ENCODE measurements at places on chromosomes 2 and 18.

- DNase-seq = no peak
These were observed 375.6 kb upstream of the LRATD1 start for GRCh38 chr2:14256890-14257289.

- peak; percentile 84 for DNase-seq
These were observed 221.8 kb downstream of the INSIG2 start for GRCh38 chr2:118309946-118310680.

DNA sequence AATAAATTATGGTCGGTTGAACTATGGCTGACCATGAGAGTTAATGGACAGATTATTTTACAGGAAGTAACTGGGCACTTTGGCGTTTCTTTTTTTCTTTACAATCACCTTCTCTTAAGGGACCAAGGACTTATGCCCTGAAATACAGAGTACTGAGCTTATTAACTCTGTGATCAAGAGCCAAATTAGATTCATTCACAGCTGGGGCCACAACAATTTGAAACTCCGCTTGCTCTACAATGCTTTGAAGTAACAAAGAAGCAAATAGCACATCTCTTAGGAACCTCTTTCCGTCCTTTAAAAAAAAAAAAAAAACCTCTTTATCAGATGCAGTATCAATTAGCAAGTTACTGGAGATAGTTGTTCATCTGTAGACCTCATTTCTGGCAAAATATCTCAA lies 112.0 kb downstream of the LYPD6 start:
- no peak for DNase-seq

GRCh38 chr2:41867553-41867952 lies 180.3 kb upstream of the PKDCC start:
- no peak for DNase-seq

- no peak for DNase-seq
These were observed 56.1 kb upstream of the RNF152 start for GRCh38 chr18:61948846-61949438.

DNA sequence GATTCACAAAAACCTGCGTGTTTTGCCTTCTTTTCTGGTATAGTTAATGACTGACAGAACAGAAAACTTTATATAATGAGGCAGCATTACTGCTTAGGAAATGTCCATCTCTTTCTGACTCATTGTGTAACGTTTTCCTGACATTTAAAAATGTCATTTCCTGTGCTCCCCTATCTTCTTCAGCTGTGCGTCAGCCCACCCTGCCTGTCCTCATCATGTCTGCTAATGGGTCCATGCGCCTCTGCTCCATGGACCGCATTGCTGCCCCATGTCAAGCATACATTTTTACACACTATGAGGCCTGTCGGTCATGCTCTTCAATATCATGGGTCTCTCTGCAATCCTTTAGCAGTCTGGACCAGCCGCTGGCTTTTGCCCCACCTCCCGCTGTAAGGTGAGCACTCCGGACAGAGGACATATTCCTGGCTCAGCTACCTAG lies 234.3 kb downstream of the CDCA7 start:
- DNase-seq = no peak

DNA sequence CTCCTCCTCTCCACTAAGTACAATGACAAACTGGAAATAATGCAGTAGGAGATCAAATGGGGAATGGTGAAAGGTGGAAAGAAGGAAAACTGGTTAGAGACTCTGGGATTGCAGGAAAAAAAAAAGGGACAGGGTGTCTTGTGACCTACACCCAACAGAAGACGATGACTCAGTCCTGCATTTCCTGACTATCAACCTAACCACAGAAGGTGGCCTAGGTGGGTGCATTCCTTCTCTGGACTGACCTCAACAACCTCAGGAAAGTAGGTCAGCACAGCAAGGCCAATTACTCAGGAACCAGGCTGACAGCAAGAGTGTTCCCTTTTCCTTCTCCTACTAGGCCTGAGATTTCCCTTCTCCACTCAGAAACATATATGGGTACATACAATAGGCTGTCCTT lies 1386.4 kb upstream of the ZEB2 start:
- no peak for DNase-seq

DNA sequence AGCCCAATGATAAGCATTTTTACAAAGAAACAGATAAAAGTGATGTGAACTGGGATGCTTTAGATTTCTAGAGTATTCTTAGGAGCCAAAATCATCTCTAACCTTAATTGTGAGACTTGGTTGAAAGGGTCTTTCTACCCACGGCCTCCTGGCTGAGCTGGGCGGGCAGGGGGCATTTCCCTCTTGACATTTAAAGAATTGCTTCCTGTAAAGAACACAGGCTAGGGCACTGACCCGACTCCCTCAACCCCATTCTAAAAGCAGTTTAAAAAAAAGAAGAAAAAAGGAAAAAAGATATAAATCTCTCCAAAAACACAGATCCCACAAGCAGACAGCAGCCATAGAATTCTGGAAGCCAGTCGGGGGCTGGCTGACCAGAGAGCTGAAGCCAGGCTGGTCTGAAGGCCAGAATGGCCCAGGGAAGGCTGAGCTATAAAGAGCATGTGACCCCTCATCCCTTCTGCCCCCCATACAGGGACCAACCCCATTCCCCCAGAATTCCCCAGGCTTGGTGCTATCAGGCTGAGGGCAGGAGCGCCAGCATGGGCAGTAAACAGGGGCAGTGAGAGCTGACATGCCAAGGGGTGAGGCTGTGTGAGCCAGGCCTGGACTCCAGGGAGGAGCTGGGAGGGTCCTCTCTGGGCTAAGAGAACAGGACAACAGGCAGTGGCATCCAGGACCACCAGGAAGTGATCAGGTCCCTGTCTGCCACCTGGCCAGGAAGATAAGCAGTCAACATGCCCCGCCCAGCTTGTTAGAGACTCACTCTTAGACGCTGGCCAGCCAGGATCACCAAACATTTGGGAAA lies 188.5 kb downstream of the HDAC4 start:
- DNase-seq = no peak

- DNase-seq = no peak
These were observed 165.0 kb downstream of the ANKRD44 start for GRCh38 chr2:197145471-197146056.

- DNase-seq = no peak
These were observed 71.3 kb downstream of the VWA3B start for GRCh38 chr2:98158305-98158704.

GRCh38 chr2:70450641-70451250 lies 102.9 kb downstream of the TGFA start:
- no peak for DNase-seq

GRCh38 chr2:120748310-120748709 lies 12.6 kb downstream of the GLI2 start:
- no peak for DNase-seq

DNA sequence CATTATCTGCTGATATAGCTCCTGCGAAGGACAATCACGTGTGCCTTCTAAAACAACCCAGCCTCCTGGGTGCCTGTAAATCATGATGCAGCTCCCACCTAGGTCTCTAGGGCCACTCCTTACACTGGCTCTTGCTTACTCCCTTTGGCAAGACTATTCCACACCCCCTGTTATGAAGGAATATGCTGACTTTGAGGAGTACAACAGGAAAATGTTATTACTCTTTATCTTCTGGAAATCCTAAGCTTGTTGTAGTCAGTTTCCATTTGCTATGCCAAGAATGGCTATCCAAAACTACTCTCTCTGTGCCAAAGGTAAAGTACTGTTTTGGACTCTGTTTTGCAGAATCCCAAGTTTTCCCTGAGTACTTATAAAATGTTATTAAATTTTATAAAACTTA lies 7.7 kb downstream of the SGO2 start:
- DNase-seq = no peak

DNA sequence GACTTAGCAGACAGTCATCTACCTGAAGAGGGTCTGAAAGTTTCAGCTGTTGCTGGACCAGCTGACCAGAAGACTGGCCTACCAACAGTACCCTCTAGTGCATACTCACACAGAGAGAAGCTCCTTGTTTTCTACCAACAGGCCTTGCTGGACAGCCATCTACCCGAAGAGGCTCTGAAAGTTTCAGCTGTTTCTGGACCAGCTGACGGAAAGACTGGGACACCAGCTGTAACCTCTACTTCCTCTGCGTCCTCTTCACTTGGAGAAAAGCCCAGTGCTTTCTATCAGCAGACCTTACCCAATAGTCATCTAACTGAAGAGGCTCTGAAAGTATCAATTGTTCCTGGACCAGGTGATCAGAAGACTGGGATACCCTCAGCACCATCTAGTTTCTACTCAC lies 63.2 kb downstream of the ALMS1 start:
- no peak for DNase-seq

DNA sequence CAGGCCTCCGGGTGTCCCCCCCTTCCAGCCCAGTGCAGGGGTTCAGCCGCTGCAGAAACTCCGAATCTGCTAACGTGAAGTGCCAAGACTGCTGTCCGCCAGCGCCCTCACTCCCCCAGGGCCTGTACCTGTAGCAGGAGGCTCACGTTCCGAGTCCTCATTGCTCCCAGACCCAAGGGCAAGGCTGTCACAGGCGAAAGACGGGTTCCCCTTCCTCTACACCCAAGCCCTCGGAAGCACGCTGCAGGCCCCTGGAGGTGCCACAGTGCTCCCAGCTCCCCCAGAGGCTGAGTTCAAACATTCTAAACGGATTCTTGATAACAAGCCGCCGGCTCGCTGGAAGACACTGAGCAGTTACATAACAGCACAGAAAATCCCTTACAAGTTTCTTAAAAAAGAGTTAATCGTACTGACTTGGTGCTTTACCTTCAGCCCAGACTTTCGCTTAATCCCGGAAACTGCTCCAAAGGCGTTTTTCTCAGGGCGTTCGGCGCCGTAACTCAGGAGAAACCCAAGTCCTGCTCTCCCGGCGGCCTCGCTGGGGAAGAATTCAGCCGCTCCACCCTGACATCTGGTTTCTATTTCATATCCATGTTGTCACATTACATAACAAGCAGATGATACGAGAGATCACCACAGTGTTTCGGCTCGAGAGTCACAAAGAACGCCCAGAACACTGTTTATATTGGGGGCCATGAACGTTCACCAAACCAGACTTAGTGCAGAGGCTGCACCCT lies 92.0 kb downstream of the HDAC4 start:
- no peak for DNase-seq

DNA sequence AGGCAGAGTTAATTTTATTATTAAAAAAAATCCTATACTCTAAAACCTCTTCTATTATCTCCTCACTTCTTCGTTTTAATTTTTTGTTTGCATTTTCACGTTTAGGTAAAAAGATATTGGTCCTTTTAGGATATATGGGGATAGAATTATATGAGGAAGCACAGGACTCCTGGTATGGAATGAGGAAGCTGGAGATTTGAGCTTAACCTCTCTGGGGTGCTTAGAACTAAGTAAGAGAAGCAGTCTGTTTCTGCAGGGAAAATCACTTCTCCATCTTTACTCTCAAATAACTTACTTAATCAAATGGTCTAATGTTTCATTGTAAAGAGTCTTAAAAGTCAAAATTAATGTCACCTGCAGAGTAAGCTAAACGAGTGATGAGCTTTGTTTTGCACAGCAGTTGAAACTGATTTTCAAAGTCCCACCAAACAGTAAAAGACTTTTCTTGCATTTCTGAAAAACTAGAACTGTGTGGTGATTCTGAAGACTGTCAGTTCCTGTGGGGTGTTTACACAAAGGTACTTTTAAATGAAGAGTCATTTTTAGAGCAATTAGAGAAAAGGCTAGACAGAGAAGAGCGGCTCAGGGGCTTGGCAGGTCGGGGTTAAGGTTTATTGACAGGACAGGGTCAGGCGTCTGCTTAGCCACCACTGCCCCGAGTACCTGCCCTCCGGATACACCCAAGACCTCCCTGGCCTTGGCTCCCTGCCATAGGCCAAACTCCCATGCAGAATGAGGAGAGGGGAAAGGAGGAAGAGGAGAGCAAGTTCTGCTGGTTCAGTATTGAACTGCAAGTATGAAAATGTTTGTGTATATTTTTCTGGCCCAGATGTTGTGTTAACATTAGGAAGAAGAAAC lies 21.6 kb downstream of the METAP1D start:
- peak; percentile 18 for DNase-seq

GRCh38 chr18:77702686-77703085 lies 453.0 kb downstream of the GALR1 start:
- peak; percentile 50 for DNase-seq

DNA sequence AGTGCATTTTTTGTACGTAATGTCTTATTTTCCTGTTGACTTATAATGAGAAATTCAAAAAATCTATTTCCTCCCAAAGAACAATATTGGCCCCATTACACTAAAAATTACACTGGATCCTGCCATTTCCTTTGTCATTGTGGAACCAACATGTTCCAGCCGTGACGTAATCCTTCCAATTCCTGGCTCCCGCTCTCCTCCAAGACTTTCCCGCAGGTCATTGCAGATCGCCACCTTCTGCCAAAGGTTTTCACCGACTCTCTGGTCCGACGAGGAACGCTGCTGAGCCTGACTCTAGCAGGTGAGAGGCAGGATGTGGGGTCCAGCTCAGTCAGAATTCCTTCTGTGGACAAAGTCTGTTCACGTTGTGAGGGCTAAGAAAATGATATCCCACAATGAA lies 38.0 kb downstream of the PTGR3 start:
- no peak for DNase-seq

DNA sequence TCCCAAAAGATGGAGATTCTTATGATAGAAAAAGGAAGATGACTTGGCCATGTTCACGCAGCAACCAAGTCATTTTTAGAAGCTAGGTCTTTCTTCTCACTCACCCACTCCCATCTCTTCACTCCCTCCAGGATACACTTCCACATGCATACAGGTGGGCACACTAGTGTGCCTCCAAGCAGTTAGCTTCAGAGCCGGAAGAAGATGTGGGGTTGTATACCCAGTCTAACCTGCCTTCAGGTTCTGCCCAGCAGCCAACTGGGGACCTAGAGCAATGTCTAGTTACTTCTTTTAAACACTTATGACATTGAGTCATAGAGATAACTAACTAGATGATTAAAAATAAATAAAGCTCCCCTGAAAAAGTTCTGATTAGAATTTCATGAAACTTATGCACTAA lies 21.8 kb upstream of the TANK start:
- no peak for DNase-seq

DNA sequence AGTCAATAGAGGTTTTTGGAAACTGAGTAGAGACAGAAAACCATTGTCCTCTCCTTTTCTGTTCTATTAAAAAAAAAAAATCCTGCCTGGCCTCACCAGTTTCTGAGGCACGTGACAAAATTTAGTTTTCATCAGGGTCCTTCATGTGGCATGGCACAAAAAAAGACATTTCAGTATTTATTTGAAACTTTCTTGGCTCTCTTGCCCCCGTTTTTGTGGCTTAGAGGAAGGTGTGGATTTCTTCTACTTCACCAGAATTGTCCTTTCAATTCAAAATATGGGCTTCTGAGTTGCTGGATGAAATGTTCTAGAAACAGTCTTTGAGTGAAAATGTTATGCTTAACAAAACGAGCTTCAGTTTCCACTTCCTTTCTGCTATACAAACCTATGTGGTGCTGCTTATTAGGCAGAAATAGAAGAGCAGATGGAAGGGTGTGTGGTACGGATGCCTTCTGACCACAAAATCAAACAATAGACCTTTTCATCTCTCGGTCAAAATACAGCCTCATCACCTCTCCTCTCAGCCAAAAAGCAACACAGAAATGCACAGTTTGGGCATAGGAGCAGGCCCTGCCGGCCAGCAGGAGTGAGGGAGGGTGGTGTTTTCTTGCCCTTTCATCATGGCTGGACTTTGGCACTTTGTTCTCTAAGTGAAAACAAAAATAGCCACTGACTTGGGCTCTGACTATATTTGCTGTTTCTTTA lies 89.2 kb downstream of the SH3RF3 start:
- DNase-seq = no peak

Measured in NCI-H526 (cell line).